CD4-positive, alpha-beta T cell treated with Interleukin-1 beta for 1 hour (primary cell): ENCODE measurements at places on chromosomes 1 and 21.

DNA sequence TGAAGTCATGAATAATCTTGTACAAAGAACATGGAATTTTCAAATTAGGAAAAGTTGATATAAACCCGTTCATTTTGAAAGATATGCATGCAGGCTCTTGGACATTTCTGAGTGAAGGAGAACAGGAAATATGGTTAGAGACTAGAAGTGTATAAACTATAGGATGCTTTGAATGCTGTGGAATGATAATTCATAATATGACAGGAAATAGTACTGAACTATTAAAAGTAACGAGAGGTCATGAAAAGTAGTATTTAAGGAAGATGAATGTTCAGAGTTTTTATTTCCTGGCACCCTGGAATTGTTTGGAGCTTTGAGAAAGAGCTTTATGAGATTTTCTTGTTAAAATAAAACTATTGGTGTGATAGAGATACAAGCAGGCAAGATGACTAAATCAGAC lies 18.7 kb upstream of the CRB1 start:
- no peak for DNase-seq

DNA sequence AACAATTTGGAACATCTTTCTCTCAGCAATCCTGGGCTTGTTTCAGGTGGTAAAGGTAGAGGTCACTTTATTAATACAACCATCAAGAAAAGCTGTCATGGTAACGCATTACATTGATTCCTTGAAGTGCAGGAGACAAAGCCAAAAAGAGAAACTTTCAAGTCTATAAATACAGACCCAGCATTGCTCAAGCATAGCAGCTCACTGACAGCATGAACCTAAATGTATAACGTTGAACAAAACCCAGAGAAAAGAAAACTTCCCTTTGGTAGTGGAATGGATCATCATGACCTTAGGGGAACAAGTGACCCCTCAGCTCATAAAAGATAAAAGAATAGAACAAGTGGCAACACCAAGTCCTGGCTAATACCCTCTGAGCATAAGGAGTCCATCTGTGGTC lies 332.2 kb downstream of the NTNG1 start:
- DNase-seq, result no peak

DNA sequence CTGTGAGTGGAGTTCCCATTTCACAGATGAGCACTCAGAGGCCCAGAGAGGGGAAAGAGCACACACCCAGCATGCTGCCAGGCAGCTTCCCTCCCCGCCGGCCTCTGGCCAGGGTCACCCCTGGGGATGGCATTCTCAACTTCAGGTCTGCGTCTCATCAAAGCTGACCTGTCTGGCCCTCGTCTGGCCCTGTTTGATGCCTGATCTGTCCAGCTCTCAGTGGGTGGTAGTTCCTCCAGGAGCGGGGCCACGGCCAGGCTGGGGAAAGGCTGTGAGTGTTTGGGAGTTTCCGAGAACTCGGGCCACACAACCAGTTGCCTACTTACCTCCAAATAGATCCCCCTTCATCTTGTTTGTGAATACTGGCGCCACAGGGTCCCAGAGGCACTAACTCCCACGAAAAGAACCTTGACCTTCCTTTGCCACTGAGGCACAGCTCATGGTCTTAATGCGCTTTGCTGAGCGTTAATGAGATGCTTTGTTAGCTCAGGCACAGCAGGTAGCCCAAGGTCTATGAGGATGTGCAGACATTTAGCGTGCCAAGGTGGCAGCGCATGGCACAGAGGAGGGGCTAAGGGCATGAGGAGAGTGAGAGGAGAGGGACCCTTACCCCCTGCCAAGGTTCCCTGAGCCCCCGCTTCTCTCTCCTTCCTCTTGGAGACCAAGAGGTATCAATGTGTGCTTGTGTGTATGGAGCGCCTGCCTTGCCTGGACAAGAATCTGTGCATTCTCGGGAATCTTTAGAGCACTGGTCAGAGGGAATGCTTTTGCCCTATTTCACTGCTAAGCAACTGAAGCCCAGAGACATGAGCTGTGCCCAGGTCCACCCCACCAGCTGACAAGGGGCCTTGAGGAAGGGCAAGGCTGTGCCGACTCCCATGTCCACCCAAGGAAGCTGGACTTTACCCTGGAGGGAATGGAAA lies 61.2 kb downstream of the DISP3 start:
- no peak for DNase-seq

DNA sequence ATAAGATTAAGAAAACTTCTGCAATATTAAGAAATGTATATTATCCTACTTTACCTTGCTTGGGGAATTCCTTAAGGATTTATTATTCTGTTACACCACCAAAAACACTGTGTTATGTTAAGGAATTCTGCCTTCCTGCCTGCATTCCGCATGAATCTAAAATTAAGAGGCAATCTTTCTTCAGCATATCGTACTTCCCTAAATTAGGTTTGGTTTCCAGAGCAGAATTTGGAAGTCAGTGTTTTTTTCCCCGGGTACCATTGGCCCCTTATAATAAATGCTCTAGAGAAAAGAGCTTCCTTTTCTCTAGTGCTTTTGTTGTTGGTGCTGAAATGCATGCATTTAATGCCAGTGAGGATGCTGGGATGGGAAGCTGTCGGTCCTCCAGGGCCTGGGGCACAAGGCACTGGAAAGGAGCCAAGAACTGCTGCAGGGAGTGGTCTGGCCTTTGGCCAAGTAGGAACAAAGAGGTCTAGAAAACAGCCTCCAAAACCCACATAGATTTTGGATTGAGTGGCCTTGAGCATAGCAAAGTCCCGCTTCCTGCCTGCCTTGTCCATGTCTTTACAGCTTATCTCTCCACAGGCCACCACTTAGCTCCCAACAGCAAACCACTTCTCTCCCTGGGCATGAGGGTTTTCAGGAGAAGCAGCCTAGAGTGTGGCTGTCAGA lies 69.9 kb downstream of the RRAGC start:
- DNase-seq, result no peak

GRCh38 chr21:32279377-32279680 lies 480 bp upstream of the MIS18A start:
- no peak for DNase-seq

GRCh38 chr1:89606227-89606980 lies 26.5 kb upstream of the LRRC8C start:
- DNase-seq, result no peak

- DNase-seq, result no peak
Measured at GRCh38 chr1:192702212-192702902, 66.4 kb downstream of the RGS13 start.

- no peak for DNase-seq
Measured at GRCh38 chr21:38760017-38760761, 45.5 kb upstream of the ETS2 start.

DNA sequence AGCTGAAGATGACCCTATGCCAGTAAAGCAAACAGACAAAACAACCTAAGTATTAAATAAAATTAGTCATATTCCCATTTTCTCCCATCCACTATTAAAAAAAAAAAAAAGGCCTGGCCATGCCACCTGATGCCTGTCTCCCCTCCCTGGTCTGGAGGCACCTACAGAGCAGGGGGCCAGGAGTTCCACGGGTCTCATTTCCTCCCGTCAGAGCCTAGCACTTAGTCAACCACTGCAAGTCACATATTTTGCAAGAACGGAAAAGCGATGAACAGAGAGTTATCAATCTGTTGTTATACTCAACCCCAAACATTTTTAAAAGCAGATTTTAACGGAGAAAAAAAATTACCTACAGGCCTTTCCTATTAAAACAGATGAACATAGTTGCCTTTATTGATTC lies 59.3 kb downstream of the TGFBR3 start:
- DNase-seq, result no peak

DNA sequence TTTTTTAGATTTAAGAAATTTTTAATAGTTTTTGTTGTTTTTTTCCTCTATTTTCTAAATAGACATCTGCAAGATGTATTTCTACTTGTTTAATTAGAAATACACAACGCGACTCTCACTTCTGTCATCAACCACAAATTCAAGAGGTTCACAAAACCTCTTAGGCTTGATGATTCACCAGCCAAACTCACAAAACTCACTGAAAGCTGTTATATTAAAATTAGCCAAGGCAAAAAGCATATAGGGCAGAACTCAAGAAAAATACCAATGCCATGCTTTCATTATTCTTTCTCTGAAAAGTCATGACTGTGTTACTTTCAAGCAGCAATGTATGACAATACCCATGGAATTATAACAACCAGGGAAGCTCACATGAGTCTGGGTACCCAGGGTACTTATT lies 487.0 kb upstream of the RGS18 start:
- no peak for DNase-seq

DNA sequence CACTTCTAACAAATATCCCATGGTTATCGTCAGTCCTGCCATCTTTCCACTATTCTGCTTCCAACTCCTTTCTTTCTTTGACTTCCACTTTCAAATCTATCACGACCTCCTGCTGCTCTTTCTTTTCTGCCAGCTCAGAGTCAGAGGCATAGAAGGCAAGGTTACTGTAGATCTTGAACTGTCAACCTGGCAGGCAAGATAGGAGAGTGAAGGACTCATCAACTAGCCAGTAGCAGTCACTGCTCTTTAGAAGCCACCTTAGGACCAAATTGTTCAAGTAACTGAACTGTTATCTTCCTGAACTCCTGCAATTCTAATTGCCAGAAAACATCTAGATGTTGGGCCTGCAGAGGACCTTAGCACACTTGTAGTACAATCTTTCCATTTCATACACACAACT lies 13.1 kb upstream of the FCER1A start:
- DNase-seq, result no peak

- no peak for DNase-seq
Measured at GRCh38 chr1:7383671-7384520, 387.2 kb upstream of the VAMP3 start.

DNA sequence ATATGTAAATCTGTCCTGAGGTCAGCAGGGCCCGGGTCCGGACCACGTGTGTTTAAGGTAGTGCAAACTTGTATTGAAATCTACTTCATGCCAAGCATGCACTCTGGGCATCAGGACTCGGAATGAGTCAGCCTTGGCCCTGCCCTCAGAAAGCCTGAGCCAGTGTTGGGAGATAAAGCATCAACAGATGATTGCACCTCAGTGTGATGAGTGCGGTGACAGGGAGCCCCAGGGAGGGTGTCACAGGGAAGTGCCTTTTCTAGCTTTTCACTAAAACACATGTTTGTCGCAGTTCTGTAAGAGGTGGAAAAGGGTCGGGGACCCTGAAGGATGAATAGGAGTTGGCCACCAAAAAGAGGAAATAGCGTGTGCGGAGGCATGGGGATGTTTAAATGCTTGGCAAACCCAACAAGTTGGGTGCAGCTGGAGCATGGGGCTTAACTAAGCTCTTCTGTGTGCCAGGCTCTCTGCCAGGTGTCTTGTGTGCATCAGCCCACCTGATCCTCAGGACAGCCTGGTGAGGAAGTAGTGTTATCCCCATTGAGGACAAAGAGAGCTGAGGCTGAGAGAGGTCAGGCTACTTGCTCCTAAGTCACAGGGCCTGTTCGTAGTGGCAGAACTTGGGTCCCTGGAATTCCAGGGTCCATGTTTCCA lies 48.2 kb upstream of the EPB41 start:
- DNase-seq, result no peak

GRCh38 chr21:37139902-37140301 lies 66.8 kb downstream of the TTC3 start:
- DNase-seq, result no peak

- no peak for DNase-seq
Measured at GRCh38 chr1:22410401-22410800, 41.2 kb upstream of the ZBTB40 start.

GRCh38 chr1:231272880-231273279 lies 31.9 kb downstream of the GNPAT start:
- no peak for DNase-seq

- no peak for DNase-seq
Measured at GRCh38 chr1:35668506-35668905, 27.2 kb upstream of the PSMB2 start.

DNA sequence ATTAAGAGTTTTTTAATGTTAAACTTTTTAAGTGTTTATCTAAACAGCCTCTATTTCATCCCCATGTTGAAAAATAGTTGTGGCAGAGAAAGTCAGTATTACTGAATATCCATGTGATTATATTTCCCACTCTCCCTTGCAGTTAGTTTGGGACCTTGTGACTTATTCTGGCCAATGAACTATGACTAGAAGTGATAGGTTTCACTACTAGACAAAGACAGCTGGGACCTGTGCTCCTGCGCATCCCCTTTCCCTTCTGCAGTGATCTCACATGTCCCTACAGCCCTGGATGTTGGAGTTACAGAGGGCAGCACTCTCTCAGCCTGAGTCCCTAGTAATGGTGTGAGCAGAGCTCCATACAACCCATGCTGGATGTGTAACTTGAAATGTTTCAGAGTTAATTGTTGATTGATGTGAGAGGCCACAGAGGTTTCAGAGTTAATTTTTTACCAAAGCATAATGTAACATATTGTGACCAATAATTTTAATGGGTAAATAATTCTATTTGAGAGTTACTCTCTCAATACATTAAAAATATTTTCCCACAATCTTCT lies 18.7 kb upstream of the SAMD13 start:
- no peak for DNase-seq

DNA sequence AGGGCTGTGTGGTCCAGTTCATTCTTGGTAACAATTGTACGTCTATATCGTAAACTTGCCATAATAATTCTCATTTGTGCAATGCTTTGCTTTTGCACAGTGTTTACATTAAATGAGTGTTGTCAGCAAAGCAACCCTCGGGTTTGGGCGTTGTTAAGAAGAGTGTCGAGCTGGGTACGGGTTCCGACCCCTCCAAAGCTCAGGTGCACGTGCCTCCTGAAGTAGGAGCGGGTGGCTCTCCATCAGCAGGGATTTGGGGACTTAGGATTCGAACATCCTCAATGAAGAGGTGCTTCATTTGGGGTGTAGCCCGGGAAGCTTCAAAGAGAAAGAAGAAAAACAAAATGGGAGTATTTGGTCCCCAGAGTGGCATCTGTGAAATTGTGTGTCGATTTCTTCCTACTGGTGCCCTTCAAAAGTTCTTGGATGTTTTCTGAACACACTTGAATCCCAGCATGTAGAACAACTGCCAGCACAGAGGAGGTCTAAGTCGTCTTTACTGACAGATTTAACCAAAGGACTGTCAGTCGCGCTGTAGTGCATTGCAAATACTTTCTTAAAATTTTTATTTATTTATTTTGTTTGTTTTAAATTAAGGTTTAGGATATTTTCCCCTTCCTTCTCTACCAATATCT lies 1.1 kb downstream of the TRIM58 start:
- DNase-seq, result no peak

DNA sequence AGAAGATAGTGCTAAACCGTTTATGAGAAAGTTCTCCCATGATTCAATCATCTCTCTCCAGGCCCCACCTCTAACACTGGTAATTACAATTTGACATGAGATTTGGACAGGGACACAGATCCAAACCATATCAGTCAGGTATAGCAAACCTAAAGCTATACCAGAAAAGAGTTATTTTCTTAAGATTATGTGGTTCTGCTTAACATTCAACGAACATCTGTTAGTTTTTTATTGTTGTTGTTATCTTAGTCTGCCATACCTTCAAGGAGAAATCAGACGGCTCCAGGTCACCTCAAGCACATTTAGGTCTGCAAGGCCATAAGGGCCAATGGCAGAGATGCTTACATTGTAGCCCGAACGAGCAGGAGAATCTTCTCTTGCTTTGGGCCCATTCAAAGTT lies 89.5 kb upstream of the ETV3 start:
- no peak for DNase-seq

GRCh38 chr1:201288007-201288406 lies 4.7 kb downstream of the PKP1 start:
- DNase-seq, result no peak
